ENCODE measurements at places on chromosomes 3 and 15.

DNA sequence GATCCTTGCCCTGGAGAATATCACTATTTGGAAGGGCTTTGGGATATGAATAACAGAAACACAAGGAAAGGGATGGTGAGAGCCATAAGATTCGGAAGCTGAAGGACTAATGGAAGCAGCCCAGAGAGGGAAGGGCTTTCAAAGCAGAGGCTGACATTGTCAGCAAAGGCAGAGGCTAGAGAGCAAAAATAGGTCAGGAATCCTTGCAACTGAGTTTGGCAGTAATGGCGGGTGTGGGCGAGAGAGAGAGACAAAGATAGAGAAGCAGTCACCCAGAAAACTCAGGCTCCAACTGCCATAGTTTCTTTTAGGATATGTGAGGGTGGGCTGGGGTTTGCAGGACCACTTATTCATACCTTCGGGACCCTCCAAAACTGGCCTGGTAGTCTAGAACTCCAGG, 248.6 kb downstream of the OPA1 start:
- no peak for DNase-seq

GRCh38 chr3:17986348-17986816, 244.0 kb upstream of the TBC1D5 start:
- no peak for DNase-seq

GRCh38 chr15:61755467-61755866, 304.8 kb downstream of the VPS13C start:
- no peak for DNase-seq

GRCh38 chr3:184594371-184595001, 32.9 kb downstream of the EPHB3 start:
- no peak for DNase-seq

- no peak for DNase-seq
Observed at GRCh38 chr3:27758083-27758482, 36.0 kb upstream of the EOMES start.

DNA sequence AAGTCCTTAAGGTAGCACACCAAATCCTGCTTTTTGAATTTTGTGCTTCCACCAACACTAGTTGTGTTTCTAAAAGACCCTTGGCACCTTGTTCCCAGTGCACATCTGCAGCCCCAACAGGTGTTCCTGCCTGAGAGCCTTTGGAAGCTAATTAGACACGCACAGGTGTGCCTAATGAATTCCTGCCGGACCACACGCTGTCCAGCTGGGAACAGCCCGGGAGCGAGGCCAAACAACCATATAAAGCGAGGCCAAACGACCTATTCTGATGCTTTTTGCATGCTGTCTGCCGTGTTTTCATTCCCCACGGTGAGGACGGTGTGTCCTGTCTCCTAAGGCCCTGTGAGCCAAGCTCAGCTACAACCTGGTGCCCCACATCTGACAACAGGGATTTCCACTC, 99.5 kb downstream of the ATG7 start:
- no peak for DNase-seq

GRCh38 chr3:172125963-172126457, 86.6 kb downstream of the FNDC3B start:
- DNase-seq = no peak

DNA sequence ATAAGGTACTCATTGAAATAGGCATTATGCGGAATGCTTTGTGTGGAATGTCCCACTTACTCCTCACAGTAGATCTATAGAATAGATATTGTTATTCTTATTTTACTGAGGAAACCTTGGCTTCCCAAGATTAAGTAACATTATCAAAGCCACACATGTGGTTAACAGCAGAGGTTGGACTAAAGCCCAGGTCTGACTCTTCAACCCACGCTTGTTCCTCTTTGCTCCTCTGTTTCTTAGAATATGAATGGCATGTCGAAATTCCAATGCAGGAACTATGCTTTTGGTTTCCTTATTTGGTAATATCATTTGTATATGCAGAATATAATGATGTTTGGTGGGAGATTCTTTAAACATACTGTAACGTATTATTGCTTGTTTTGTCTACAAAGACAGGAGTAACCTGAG, 818.8 kb upstream of the LMCD1 start:
- DNase-seq = no peak

GRCh38 chr15:82039871-82040270, 5.9 kb downstream of the MEX3B start:
- DNase-seq = no peak

DNA sequence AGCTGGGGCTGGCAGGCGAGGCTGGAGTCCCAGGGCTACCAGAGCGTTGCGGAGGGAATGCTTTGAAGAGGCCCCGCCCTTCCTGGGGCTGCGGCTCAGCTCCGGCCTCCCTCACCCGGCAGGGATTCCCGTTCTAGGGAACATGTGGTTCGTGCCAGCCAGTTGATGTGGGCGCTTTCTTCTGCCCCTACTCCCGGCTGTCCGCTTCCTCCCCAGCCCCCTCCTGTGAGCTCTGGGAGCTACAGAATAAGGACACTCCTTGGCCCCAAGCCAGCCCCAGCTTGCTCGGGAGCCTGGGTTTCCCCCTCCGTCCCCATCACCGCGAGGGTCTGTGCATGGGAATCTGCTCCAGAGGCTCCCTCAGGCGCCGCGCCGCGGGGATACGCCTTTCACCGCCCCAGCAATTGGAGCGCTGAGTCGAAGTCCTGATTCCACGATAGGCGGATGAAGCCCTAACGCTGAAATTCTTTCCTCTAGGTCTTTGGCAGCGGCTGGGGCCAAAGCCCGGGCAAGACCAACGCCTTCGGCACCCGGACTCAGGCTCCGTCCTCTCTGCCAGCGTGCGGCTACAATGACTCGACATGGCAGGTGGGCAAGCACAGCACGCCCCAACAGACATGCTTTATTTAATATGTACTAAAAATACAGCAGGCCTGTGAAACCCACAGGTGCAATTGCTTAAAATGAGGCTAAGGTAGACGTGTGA, 69.5 kb downstream of the KLF15 start:
- DNase-seq = no peak

DNA sequence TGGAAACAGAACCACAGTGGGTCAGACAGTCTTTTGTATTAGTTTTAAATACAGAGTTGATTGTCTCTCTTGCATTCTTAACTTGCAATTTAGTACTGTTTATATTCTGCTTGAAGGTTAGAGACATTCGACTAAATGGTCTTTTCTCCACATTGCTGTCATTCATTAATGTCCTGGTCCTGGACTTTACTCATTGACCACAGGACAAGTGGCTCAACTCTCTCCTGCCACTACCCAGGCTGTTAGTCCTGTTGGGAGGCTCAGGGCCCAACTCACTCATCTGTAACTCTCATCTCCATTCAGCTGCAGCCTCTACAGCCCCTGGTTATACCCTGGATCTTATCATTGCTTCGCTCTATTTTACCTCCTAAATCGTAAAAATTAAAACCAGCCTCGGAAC, 427.4 kb downstream of the LPP start:
- DNase-seq = no peak

GRCh38 chr3:178749471-178749870, 213.2 kb downstream of the KCNMB2 start:
- no peak for DNase-seq

DNA sequence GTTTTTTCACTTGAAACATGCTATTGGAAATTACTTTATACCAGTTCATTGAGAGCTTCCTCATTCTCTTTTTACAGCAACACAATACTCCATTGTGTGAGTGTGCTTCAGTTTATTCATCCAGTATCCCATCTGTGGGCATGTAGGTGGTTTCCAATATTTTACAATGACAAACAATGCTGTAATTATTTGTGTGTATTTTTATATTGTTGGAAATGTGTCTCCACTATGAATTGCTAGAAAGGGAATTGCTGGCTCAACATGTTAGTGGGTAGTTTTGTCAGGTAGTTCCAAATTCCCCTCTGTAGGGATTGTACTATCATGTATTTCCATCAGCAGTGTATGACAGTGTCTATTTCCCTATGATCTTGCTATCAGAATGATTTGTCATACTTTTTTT, 65.8 kb upstream of the MAGI1 start:
- DNase-seq = no peak

GRCh38 chr3:38207254-38208003, 42.1 kb downstream of the OXSR1 start:
- DNase-seq = no peak

DNA sequence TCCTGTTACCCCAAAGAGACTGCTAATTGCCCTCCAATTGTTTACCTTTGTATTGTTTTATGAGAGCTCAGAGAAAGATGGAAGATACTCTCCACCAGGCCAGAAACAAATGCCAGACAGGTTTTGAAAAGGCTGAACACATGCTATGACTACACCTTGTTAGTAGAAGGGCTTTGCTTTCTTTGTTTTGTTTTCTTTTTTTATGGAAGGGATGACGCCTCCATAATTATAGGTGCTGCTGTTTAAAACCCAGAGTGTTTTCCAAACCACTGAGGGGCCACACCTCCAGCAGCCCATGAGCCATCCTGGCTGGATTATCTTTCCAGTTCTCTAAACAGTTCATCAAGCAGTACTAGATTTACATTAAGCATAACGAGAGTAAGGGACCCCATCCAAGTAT, 5.6 kb upstream of the FOXP1 start:
- no peak for DNase-seq

GRCh38 chr3:64885055-64885454, 197.3 kb upstream of the ADAMTS9 start:
- no peak for DNase-seq

GRCh38 chr15:74967670-74968069, 11.1 kb upstream of the RPP25 start:
- no peak for DNase-seq

DNA sequence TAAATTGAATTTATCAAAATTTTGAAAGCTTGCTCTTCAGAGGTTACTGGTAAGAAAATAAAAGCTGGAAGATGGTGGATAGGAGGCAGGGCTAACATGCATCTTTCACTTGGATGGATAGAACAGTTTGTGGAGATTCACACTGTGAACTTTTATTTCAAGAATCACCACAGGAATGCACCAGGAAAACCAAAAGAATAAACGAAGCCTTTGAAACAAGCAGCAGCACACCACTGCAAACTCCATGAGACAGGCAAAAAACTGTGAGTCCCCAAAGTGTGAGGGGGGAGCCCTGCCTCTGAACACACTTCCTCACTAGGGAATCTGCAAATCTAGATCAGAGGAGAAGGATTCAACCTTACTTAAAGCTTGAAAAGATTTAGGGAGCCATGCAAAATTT, 122.2 kb downstream of the RTP4 start:
- no peak for DNase-seq

- DNase-seq = no peak
Observed at GRCh38 chr15:31106495-31107300, 5.2 kb upstream of the TRPM1 start.

- no peak for DNase-seq
Observed at GRCh38 chr15:33846862-33847261, 121.4 kb upstream of the CHRM5 start.

DNA sequence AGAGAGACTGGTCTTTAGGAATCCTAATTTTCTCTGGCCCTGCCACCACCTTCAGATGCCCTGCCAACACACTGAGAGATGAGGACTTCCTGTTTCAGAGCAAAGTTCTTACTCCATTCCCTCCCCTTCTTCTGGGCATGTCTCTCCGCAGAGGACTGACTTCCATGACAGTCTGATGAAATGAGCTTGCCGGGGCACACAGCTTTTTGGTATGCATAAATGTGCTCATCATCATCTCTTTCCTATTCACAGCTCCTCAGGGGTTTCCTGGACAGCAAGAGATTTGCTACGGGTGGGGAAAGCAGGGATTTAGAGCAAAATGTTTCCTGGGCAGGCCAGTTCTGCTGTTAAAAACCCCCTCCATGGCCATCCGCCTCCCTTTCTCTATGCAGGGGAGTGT, 27.6 kb upstream of the SEMA6D start:
- no peak for DNase-seq

DNA sequence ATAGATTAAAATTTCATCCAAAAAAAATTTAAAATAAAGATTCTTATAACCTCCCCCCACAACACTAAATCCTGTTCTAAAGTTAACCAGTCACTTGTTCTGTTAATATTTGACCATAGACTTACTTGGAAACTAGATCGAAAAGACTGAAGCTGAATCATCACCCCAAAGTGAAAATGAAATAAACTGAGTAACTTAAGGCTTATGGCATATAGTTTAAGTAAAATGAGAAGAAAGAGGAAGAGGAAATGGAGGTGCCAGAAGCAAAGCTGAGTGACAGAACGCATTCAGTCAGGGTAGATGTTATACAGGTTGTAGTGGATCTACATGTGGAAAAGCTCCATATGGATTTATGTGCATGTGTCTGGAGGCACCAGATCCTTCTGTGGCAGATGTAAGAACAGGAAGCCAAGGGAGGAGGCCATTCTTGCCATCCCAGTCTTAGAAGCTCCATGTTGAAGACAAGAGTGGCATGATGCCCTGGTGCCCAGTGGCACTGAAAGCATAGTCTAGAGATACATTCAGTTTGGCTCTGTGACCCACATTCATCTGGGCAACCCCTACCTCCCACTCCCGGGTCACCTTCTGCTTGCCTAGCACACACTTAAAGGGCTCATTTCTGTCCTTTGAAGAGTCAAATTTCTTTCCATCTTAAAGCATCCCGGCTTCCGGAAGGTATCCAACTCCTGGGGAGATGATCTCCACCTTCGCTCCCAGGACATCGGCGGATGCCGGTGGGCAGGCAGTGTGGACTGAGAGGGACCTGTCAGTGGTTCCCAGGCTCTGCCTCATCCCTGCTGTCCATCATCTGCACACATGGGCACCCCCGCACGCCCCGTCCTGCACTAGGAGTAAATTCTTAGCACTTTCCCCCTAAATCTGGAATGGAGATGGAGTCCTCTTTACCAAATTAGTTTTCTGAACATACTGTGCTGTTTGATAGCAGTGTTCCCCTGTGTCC, 90.8 kb downstream of the NEO1 start:
- no peak for DNase-seq

DNA sequence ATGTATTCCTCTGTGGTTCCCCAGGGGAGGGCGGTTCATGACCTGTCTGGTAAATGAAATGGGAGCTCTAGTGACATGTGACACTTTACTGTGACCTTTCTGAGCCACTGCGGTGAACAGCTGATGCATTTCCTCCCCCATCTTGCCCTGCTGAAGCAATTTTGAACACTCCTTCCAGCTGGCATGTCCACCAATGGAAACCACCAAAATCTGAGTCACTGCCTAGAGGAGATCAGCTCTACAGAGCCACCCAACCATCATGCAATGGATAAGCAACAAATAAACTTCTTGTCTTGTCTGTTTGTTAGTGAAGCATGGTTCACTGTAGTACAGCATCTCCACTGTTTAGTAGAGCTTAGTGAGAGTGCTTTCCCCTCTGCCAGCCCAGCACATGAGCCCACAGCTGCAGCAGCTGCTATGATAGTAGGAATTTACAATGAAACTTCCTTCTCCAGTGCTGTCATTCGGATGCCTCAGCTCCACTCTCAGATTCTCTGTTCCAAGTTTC, 479.4 kb downstream of the NTRK3 start:
- no peak for DNase-seq

- DNase-seq = no peak
Observed at GRCh38 chr15:77624868-77625267, 7.8 kb downstream of the LINGO1 start.

- no peak for DNase-seq
Observed at GRCh38 chr15:83764201-83764838, 110.4 kb downstream of the ADAMTSL3 start.

GRCh38 chr15:41773332-41773728, 954 bp upstream of the MAPKBP1 start:
- DNase-seq = no peak

- no peak for DNase-seq
Observed at GRCh38 chr3:186519021-186519658, 25.0 kb downstream of the CRYGS start.

- no peak for DNase-seq
Observed at GRCh38 chr3:65128346-65128745, 440.5 kb upstream of the ADAMTS9 start.

- no peak for DNase-seq
Observed at GRCh38 chr15:71708741-71709140, 101.6 kb upstream of the NR2E3 start.

- DNase-seq = no peak
Observed at GRCh38 chr3:197711973-197712707, 24.6 kb downstream of the RUBCN start.

Data from cortex of kidney (tissue), 1 donor.